GM12878 (cell line): ENCODE measurements at places on chromosomes 7 and 10. TPM values are rescaled to one million over a fixed set of nuclear protein-coding genes. Genes with fewer than 3 reads are reported as not detected.
A peak's percentile ranks its signal among the peaks of the same experiment; 100 is the strongest.

The ERCC6 gene
- 15.0 and 15.6 TPM in 2 replicates for total RNA-seq

The H2BK1 gene
- 0.54 TPM in 1 of 2 replicates, not detected in the other for total RNA-seq

The GNGT1 gene
- total RNA-seq = not detected in 2 replicates

The FAM24B gene
- 4.6 and 6.8 TPM in 2 replicates for total RNA-seq

The RBP3 gene
- not detected in 2 replicates for total RNA-seq

The FEZF1 gene
- not detected in 2 replicates for total RNA-seq

The NUDT5 gene
- 90.1 and 91.2 TPM in 2 replicates for total RNA-seq

The PBLD gene
- 1.5 and 1.9 TPM in 2 replicates for total RNA-seq

The OPN1SW gene
- total RNA-seq = not detected in 2 replicates

The ADAP1 gene
- 38.7 and 42.3 TPM in 2 replicates for total RNA-seq

- H3K27me3 ChIP-seq = no peaks in the 10 kb centered on the region
- no peaks in the 10 kb centered on the region for H3K4me1 ChIP-seq
- no peak overlapping the region for H3K27ac ChIP-seq
- no peaks in the 10 kb centered on the region for H3K36me3 ChIP-seq
These were observed 28.4 kb upstream of the MRC1 start for GRCh38 chr10:17780727-17781126.

DNA sequence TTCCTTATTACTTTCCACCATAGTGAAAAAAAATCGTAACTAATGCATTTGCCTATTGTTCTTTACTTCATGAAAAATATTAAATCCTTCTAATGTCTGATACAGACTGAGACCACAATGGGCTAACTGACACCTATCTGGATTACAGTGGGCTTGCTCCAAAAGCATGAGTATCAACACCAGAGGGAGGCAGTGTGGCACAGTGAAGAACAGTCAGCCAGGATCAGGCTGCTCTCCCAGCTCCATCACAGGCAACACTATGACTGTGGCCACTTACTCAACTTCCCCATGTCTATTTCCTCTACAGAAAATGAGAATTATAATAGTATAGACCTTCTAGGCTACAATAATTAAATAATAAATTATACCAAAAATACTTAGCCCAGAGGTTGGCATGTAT is 97.2 kb downstream of the SLC25A13 start:
- H3K27me3 ChIP-seq = no peaks in the 10 kb centered on the region
- no peak for DNase-seq
- no peaks in the 10 kb centered on the region for H3K36me3 ChIP-seq
- no peak overlapping the region for H3K4me3 ChIP-seq

GRCh38 chr10:73759512-73760115 is 15.4 kb downstream of the SEC24C start:
- no peaks in the 10 kb centered on the region for H3K27me3 ChIP-seq
- no peak for DNase-seq
- H3K27ac ChIP-seq = peak overlapping the region; percentile 84
- H3K36me3 ChIP-seq = peaks cover 43% of the 10 kb centered on the region

- H3K36me3 ChIP-seq = no peaks in the 10 kb centered on the region
- no peak for DNase-seq
- H3K27me3 ChIP-seq = peaks cover 8% of the 10 kb centered on the region
These were observed at the start of gene DKK1 for GRCh38 chr10:52313933-52314821. TSS of gene DKK1 (plus strand) at chr10:52314281. CDS start at chr10:52314435, 154 bp downstream.

DNA sequence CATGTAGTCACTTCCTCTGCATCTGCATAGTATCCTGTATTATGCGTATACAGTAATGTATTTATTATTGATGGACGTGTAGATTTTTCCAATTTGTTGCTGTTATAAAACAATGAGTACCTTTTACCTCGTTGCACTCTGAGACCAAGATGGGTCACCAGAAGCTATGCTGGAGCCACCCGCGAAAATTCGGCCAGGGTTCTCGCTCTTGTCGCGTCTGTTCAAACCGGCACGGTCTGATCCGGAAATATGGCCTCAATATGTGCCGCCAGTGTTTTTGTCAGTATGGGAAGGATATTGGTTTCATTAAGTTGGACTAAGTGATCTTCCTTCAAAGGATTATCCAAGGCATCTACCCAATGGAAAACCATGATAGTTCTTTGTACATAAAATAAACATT is 1.0 kb downstream of the PSMC2 start:
- peaks cover 7% of the 10 kb centered on the region for H3K4me1 ChIP-seq
- H3K4me3 ChIP-seq = peak overlapping the region; percentile 93
- DNase-seq = no peak
- no peaks in the 10 kb centered on the region for H3K27me3 ChIP-seq

- no peak overlapping the region for H3K4me3 ChIP-seq
- H3K4me1 ChIP-seq = no peaks in the 10 kb centered on the region; the same call in 1 of the 2 replicates
- peak; percentile 47 for DNase-seq
- H3K36me3 ChIP-seq = peaks cover 44% of the 10 kb centered on the region
These were observed 50.4 kb downstream of the DNAJB6 start for GRCh38 chr7:157386979-157387800.

- no peaks in the 10 kb centered on the region for H3K27me3 ChIP-seq
- H3K36me3 ChIP-seq = no peaks in the 10 kb centered on the region
- no peak overlapping the region for H3K4me3 ChIP-seq
- DNase-seq = no peak
- H3K4me1 ChIP-seq = peaks cover 25% of the 10 kb centered on the region
These were observed 7.4 kb downstream of the TTYH3 start for GRCh38 chr7:2639181-2639681.

DNA sequence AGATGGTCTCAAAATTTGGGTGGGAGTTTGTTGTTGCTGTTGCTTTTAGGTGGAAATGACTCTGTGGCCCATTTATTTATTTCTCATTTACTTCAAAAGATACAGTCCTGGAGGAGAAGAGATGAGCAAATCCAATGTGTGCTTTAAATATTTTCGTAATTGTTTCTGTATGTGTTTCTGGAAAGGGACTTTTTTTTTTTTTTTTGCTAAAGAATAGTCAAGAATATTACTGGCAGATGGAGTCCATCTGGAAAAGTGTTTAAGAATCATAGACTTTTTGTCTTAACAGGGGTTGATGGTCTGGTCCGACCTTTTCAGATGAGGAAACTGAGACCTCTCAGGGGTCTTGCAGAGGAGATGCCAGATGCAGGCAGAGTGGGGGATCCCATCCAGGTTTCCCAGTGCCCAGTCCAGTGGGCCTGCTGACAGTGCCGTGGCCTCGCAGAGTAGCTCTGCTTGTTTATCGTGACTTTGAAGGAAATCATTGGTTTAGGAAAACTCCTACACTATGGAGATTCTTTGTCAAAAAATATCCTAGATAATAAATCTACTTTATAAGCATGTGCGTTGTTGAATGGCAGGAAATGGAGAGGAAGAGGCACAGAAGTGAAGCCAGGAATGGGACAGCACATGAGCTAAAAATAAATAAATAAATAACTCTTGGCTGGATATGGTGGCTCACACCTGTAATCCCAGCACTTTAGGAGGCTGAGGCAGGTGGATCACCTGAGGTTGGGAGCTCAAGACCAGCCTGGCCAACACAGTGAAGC is 164.3 kb upstream of the SVIL start:
- no peaks in the 10 kb centered on the region for H3K27me3 ChIP-seq
- H3K4me3 ChIP-seq = no peak overlapping the region
- no peak overlapping the region for H3K27ac ChIP-seq
- DNase-seq = no peak
- H3K36me3 ChIP-seq = no peaks in the 10 kb centered on the region

GRCh38 chr7:20217193-20217948 is at the start of gene MACC1:
TSS of gene MACC1 (minus strand) at chr7:20217384. CDS start at chr7:20161862, 55,522 bp downstream.
- no peaks in the 10 kb centered on the region for H3K27me3 ChIP-seq
- peaks cover 35% of the 10 kb centered on the region for H3K4me1 ChIP-seq
- H3K36me3 ChIP-seq = peaks cover 2% of the 10 kb centered on the region

DNA sequence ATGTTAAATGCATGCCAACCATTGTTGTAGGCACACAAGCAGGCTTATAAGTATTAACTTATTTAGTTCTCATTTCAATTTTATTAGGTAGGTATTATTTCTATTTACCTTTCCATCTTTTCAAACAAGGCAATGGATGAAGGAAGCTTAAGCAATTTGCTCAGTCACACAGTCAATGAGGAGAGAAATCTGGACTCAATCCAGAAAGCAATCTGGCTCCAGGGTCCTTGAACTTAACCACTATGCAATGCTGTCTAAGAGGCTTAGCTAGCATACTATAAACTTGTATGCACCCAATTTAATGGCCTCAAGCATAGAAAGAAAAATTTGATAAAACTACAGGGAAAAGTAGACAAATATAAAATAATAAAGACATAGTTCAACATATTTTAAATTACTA is 88.6 kb downstream of the VWDE start:
- no peak for DNase-seq
- no peak overlapping the region for H3K4me3 ChIP-seq
- no peaks in the 10 kb centered on the region for H3K27me3 ChIP-seq
- no peaks in the 10 kb centered on the region for H3K36me3 ChIP-seq
- H3K27ac ChIP-seq = no peak overlapping the region

GRCh38 chr10:17406036-17406834 is 48.2 kb downstream of the ST8SIA6 start:
- H3K4me1 ChIP-seq = no peaks in the 10 kb centered on the region
- H3K27ac ChIP-seq = no peak overlapping the region
- H3K4me3 ChIP-seq = no peak overlapping the region
- DNase-seq = no peak
- H3K36me3 ChIP-seq = no peaks in the 10 kb centered on the region

DNA sequence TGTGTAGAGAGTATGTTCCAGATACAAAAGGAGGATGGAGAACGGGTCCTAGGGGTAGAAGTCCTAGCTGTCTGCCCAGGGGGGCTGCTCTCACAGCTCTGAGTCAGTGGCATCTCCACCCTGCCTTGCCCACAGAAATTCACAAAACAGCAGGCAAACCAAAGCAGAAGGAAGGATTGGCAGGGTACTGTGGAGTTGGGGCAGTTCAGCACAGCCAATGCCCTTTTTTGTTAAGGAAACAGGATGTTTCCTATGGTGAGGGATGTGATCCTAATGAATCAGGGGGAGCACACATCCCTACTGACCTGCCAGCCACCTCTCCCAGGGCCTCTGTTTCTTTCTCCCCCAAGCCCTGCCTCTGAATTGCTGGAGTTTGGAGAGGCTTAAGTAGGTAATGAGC is 457.6 kb downstream of the PLXNA4 start:
- no peak overlapping the region for H3K4me3 ChIP-seq
- no peak for DNase-seq
- H3K27me3 ChIP-seq = no peaks in the 10 kb centered on the region; the same call in 1 of the 2 replicates
- H3K27ac ChIP-seq = no peak overlapping the region

DNA sequence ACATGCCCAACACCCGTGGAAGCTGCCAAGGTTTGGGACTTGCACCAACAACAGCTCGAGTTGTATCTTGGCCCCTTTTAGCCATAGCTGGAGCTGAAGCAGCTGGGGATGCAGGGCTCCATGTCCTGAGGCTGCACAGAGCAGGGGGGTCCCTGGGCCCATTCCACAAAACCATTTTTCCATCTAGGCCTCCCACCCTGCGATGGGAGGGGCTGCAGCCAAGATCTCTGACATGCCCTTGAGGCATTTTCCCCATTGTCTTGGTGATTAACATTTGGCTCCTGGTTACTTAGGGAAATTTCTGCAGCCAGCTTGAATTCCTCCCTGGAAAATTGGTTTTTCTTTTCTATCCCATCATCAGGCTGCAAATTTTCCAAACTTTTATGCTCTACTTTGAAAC is 637.8 kb upstream of the VSTM2A start:
- no peaks in the 10 kb centered on the region for H3K36me3 ChIP-seq
- no peak overlapping the region for H3K4me3 ChIP-seq
- DNase-seq = no peak
- no peak overlapping the region for H3K27ac ChIP-seq

DNA sequence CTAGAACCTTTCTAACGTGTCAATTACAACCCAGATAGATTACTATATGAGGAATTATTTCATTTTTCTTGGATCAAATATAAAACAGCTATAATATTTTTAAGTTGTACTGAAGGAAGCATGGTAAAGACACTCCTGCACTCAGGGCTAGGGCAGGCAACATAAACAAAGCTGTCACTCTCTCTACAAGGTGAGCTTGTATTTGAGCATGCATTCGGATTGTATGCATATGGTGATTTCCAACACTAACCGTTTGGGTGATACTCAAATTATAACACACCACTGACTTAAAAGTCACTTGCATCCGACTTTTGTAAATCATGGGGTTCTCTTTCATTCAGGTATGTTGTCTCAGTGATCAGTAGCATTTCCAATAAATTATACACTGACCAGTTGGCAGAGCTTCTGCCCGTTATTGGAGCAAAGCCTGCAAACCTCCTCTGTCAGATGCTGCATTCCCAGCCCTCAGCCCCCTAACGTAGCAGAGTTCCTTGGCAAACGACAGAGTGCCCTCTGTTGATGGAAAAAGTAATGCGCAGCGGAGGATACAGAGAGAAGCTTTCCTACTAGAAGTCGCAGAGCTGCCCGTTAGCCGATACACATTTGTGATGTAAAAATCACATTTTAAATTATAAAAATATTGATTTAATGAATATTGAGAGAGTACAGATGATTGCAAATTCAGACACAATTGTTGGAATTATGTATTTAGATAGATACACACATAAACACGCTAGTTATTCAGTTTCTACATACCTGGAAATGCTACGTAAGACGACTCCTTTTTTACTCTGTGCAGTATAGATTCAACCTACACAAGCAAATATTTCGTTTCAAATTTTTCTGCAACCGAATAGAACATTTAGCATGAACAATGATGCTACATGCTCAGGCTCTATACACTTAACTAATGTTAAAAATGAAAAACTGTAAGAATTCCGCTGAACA is 173.9 kb upstream of the SP4 start:
- no peaks in the 10 kb centered on the region for H3K36me3 ChIP-seq
- H3K4me1 ChIP-seq = no peaks in the 10 kb centered on the region
- no peak for DNase-seq
- no peak overlapping the region for H3K27ac ChIP-seq
- H3K27me3 ChIP-seq = peaks cover 10% of the 10 kb centered on the region; the same call in 1 of the 2 replicates
- no peak overlapping the region for H3K4me3 ChIP-seq

DNA sequence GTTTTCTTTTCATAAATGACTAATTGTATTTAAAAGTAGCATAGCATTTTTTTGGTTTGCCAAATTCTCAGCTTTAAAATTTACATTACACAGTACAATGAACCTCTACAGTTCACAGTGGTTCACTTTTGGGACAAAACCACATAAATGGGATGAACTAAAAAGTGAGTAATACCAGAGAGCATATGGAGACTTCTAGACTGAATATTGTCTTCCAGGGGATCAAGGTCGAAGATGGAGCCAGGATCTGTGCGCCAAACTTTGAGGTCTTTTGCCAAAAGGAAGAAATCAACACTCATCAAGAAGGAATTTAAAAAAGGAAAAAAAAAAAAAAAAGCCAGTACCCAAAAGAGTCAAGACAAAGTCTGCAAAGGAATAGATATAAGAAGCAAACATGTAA is 87.5 kb downstream of the NEBL start:
- DNase-seq = no peak
- no peaks in the 10 kb centered on the region for H3K36me3 ChIP-seq
- no peaks in the 10 kb centered on the region for H3K27me3 ChIP-seq
- H3K27ac ChIP-seq = no peak overlapping the region
- no peak overlapping the region for H3K4me3 ChIP-seq
- H3K4me1 ChIP-seq = no peaks in the 10 kb centered on the region

GRCh38 chr10:48900371-48900801 is 39.3 kb downstream of the LRRC18 start:
- DNase-seq = no peak
- no peaks in the 10 kb centered on the region for H3K27me3 ChIP-seq
- H3K4me3 ChIP-seq = no peak overlapping the region
- peaks cover 23% of the 10 kb centered on the region for H3K36me3 ChIP-seq
- no peaks in the 10 kb centered on the region for H3K4me1 ChIP-seq
